ENCODE measurements at places on chromosomes 5 and 9. TPM values are rescaled to one million over a fixed set of nuclear protein-coding genes. Genes with fewer than 3 reads are reported as not detected.

DNA sequence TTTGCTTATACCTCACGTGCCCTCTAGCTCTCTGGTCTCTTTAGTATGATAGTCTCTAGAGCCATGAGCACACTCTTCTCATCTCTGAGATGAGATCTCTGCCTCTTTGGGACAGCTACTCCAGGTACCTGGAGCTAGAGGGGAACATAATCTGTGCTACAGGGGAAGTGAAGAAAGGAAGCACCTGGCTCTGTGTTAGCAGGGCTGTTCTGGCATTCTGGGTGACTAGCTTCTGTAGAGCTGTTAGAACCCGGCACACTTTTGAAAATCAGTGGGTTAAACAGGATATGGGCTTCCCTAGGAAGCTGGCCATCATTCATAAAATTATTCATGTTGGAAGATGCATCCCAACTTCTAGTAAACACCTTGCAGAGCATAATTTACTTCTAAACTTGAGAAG lies 224.8 kb downstream of the MCTP1 start:
- H3K4me1 ChIP-seq: peaks cover 24% of the 10 kb centered on the region
- DNase-seq: no peak
- H3K27ac ChIP-seq: no peak overlapping the region
- H3K36me3 ChIP-seq: no peaks in the 10 kb centered on the region
- no peak overlapping the region for H3K4me3 ChIP-seq

DNA sequence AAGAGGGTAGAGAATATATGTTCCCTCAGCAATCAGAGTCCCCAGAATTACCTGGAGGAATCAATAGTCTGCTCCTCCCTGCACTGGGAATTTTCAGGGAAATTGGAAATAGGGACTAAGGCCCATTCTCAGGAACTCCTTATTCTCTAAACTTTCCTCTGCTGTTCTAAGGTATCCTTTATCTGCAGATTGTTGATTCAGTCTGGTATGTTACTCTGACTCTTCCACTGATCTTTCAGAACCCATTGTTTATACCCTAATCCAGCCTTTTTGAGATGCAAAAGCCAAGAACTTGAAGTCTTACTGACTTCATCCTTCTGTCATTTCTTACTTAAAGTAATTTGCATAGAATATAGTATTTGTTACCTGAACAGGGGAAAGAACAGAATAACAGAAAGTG lies 143.5 kb upstream of the PPP1R2B start:
- H3K4me3 ChIP-seq: no peak overlapping the region
- no peaks in the 10 kb centered on the region for H3K4me1 ChIP-seq
- no peak overlapping the region for H3K27ac ChIP-seq
- no peaks in the 10 kb centered on the region for H3K36me3 ChIP-seq
- H3K27me3 ChIP-seq: no peaks in the 10 kb centered on the region

DNA sequence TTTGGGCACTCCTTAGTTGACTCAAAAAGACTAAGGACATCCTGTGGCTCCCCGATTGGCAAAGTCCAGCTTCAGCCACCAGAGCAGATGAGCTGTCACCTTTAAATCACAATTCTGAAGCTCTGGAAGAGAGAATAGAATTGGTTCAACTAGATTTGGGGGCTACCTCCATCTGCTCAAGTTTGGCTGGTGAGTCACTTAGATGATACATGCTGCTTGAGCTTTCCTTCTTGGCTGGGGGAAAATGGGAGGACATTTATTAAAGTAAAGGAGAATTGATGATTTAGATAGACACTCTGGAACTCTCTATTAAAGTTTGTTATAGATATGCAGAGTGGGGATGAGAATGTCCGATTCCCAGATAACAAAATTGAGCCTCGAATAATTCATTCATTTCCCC lies 30.0 kb upstream of the GRIA1 start:
- H3K27me3 ChIP-seq: no peaks in the 10 kb centered on the region
- no peaks in the 10 kb centered on the region for H3K36me3 ChIP-seq
- DNase-seq: no peak
- peaks cover 31% of the 10 kb centered on the region for H3K4me1 ChIP-seq
- H3K4me3 ChIP-seq: no peak overlapping the region
- H3K27ac ChIP-seq: no peak overlapping the region

GRCh38 chr5:125891061-125891725 lies 532.0 kb upstream of the GRAMD2B start:
- no peak overlapping the region for H3K27ac ChIP-seq
- DNase-seq: no peak
- no peaks in the 10 kb centered on the region for H3K36me3 ChIP-seq
- H3K4me1 ChIP-seq: no peaks in the 10 kb centered on the region

- no peak overlapping the region for H3K4me3 ChIP-seq
- H3K36me3 ChIP-seq: peaks cover 20% of the 10 kb centered on the region
- H3K4me1 ChIP-seq: peaks cover 5% of the 10 kb centered on the region
- DNase-seq: no peak
These were observed 9.1 kb downstream of the SWI5 start for GRCh38 chr9:128285033-128285784.

Gene C9orf50
- not detected for total RNA-seq

Gene CCDC180
- 1.5 TPM for total RNA-seq

Gene STRBP
- total RNA-seq: 1.5 TPM
